COLO829 (cell line): ENCODE measurements at places on chromosomes 12 and 14.

DNA sequence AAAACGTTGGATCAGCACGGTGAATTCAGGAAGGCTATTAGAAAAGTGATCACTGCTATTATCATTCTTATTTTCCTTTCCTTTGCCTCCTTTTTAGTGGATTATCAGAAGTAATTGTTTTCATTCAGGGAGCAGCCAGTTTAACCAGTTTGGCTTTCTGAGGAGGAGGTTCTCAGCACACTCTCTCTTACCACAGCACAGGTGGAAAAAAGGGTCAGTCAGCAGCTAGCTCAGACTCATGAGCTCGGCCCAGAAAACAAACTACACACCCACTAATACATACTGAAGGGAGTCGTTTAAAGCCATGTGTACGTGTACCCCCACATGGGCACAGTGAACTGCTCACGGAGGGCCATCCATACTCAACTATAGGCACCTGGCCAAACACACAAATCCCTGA lies 23.2 kb upstream of the MAGOHB start:
- no peak for DNase-seq

DNA sequence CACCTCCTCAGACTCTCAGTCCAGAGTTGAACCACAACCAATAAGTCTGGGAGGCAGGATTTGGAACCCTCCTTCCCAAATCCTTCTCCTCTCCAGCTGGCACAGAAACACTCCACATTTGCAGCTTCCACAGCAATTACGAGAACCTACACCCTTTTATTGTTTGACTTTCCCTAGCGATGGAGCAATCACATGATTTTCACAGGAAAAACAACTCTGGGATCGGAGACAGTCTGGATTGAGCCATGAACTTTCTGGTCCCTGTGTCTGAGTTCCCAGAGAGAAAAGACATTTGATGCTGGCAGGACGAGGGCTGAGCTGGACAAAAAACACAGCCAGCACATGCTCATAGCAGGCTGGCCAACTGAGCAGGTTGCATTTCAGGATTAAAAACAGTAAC lies 49.0 kb upstream of the STON2 start:
- no peak for DNase-seq

GRCh38 chr14:23129759-23130316 lies 10.8 kb upstream of the CEBPE start:
- no peak for DNase-seq

DNA sequence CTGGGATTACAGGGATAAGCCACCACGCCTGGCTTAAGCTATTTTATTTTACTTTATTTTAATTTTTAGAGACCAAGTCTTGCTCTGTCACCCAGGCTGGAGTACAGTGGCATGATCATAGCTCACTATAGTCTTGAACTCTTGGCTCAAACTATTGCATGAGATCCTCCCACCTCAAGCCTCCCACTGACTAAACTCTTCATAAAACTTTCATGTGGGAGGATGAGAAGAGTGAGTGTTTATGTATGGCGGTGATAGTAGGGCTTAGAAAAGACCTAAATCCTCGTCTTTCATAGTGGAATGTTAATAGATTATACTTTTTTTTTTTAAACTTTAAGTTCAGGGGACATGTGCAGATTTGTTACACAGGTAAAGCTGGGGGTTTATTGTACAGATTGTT lies 23.5 kb upstream of the PPP4R3A start:
- no peak for DNase-seq

GRCh38 chr14:54444681-54445080 lies 3.5 kb upstream of the CNIH1 start:
- DNase-seq = no peak

GRCh38 chr14:25574628-25575325 lies 524.8 kb upstream of the STXBP6 start:
- DNase-seq = no peak

DNA sequence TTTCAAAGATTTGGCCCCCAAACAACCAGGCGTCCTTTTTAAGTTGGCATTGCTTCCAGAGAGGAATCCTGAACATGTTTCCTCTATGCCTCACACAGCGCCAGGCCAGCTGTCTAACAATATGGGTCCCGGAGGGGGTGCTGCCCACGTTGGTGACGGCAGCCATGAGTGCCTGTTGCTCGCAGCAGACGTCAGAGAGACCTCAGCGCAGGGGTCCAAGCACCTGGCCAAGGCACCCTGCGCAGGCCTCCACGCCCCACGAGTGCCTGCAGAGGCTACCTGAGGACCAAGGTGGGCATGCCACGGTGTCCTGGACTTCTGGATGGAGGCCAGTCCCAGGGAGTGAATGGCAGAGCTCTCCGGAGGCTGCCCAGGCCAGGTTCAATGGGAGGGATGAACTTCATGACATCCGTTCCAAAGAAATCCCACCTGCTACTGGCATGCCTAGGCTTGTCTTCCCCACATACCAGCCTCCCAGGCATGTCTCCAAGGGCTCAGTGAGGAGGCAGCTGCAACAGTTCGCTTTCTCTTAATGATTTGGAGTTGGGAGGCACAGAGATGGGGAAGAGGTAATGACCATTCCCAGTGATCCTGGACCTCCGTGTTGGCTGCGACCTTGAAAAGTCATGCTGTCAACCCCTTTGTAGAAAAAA lies 11.6 kb upstream of the FOXN3 start:
- no peak for DNase-seq

DNA sequence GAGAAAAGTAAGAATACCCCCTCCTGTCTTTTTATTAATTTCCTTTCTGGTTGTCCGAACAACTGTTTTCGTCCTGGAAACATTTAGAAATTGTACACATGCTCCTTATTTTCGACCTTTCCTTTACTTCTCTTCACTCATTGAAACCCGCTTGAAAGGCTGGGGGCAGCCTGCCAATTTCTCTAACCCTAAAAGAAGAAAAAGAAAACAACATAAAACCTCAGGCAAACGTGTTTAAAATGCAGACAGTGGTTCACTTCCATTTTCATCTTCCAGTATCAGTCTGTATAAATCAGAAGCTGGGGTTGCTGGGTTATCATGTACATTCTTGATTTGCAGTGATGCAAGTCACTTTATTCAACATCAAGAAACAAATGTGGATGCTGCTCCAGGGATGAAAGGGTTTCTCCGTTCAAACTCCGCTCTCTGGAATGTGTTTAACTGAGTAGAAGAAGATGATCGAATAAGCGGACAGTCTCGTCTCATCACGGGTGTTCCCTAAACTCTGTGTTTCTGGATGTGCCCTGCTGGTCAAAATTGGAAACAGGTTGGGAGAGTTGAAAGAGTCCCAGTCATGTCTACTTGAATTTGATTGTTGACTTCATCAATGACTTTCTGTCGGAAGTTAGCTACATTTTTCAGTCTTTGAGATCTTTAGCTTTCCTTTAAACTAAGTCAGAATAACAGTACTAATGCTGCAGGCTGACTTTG lies 1042.2 kb downstream of the BCL11B start:
- no peak for DNase-seq

DNA sequence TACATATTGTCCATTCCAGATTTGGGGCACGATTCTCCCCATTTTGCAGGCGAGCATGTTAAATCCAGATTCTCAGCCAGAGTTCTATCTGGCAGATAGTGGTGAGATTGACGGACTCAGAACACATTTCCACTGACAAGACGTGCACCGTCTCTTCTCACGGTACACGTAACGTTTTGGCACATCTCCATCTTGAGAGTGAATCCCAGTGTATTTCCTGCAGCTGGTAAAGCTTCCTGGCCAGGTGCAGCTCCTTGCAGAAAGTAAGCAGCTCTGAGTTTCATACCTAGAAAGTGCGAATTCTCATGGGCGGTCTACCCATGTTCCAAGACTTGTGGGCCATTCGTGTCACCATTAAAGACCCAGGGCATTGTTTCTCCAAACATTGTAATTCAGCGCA lies 102.6 kb downstream of the TSPAN9 start:
- no peak for DNase-seq

DNA sequence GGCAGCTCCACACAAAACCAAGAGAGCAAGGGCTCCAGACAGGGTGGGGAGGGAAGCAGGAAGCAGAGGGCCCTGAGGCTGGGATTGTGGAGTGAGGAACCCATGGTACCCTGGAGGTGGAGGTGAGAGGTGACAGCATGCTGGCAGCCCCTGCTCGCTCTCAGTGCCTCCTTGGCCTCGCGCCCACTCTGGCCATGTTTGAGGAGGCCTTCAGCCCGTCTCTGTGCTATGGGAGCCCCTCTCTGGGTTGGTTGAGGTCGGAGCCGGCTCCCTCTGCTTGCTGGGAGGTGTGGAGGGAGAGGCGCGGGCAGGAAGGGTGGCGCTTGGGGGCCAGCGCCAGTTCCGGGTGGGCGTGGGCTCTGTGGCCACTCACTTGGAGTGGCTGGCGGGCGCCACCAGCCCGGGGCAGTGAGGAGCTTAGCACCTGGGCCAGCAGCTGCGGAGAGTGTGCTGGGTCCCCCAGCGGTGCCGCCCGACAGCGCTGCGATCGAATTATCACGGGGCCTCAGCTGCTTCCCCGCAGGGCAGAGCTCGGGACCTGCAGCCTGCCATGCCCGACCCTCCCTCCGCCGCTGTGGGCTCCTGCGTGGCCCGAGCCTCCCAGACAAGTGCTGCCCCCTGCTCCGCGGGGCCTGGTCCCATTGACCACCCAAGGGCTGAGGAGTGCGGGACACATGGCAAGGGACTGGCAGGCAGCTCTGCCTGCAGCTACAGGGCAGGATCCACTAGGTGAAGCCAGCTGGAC lies 196.0 kb downstream of the DACT1 start:
- DNase-seq = no peak
